CD8-positive, alpha-beta T cell (primary cell): ENCODE measurements at places on chromosomes 12 and 14.
A peak's percentile ranks its signal among the peaks of the same experiment; 100 is the strongest.

GRCh38 chr14:81990312-81990761 lies 456.7 kb upstream of the SEL1L start:
- DNase-seq: no peak

DNA sequence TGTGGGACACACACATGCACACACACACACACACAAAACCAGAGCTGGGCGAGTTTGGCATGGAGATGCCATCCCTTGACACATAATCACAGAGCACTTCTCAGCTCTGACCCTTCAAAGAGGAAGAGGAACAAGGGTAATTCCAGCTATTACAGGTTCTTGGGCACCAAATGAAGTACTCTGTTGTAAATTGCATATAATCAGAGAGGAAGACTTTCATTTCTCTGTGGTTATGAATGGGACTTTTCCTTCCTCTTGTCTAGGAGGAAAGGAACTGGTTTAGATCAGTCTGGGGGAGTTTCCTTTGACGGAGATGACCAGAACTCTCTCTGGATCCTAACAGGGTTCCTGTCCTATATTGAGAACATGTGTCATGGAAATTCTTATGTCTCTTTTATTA lies 26.4 kb upstream of the FGF6 start:
- DNase-seq: no peak

GRCh38 chr12:29730481-29730880 lies 53.3 kb downstream of the TMTC1 start:
- no peak for DNase-seq

GRCh38 chr14:77071938-77072388 lies 26.1 kb upstream of the CIPC start:
- no peak for DNase-seq

DNA sequence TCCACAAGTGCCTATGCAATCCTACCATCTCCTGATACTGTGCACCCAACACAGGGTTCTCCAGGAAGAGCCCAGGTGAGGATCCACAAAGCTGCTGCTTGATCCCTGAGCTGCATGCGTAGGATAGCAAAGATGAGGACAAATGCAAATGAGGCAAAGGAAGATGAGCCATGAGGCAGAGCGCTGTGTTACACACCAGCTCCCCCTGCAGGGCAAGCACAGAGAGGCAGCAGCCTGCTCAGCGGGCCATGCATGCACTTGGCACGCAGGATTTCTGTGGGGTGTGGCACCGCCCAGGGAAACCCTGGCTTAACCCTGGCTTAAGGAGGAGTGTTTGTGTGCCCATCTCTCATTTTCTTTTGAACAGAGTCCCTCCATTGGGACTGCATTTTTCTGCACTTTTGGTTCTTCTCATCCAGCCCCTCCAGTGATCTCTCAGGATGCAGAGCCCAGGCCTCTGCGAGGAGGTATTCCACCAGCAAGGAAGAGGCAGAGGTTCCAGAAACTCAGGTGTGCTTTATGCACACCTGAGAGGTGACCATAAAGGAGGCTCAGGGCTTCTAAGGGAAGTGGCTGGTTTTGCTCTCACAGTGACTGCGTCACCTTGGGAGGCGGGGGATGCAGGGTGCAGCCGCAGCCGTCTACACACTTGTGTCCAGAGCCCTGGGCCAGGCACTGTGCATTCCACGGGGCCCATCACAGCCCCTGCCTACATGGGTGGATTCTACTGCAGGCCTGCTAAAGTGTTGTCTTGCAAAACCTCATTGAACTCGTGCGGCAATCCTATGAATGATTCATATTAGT lies 973.3 kb upstream of the TMEM132C start:
- peak; percentile 43 for DNase-seq

DNA sequence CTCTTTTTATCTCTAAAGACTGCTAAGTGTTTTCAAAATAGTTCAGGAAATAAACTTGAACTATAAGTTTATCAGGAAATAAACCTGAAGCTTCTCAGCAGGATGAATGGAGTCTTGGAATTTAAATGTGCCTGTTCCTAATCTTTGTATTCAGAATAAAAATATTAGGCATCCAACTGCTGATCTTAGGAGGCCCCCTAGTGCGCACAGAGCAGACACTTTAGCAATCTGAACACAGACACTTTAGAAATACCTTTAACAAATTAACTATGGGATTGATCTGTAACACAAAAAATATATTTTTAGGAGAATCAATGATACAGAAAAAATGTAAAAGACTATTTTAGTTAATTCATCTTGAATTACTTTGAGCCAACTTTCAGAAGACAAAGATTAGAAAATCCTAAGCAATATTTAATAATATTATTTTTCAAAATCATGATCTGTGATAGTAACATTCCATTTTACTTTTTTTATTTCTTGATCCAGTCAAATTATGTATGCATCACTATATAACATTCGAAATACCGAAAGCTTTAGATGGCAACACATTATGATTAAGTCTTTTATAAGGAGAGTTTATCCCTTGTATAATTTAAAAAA lies 80.9 kb downstream of the SLC41A2 start:
- peak; percentile 31 for DNase-seq

DNA sequence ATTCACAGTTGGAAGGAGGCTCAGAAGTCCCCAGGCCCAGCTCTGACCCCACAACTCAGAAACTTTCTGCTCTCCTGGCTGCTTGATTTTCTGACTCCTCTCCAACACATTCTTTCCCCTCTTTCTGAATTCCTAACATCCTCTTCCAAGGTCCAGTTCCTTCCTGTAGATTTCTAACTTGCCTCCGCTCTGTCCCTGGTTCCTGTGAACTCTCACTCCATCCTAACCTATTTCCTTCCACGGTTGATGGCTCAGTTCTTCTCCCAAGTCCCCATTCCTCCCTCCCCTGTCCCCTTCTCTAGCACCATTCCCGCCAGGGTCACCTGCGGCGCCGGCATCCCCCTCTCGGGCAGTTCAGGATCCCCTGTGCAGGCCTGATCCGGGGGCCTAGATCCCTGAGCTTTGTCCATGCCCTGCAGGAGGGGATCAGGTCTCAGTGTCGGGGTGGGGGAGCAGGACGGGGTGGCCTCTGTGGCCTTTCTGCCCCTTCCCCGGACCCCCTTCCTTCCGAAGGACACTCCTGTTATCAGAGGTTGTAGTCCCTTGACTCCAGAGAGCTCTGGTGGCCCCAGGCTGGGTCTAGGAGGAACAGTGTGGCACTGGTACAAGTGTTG lies 6.0 kb upstream of the SLC22A17 start:
- no peak for DNase-seq

DNA sequence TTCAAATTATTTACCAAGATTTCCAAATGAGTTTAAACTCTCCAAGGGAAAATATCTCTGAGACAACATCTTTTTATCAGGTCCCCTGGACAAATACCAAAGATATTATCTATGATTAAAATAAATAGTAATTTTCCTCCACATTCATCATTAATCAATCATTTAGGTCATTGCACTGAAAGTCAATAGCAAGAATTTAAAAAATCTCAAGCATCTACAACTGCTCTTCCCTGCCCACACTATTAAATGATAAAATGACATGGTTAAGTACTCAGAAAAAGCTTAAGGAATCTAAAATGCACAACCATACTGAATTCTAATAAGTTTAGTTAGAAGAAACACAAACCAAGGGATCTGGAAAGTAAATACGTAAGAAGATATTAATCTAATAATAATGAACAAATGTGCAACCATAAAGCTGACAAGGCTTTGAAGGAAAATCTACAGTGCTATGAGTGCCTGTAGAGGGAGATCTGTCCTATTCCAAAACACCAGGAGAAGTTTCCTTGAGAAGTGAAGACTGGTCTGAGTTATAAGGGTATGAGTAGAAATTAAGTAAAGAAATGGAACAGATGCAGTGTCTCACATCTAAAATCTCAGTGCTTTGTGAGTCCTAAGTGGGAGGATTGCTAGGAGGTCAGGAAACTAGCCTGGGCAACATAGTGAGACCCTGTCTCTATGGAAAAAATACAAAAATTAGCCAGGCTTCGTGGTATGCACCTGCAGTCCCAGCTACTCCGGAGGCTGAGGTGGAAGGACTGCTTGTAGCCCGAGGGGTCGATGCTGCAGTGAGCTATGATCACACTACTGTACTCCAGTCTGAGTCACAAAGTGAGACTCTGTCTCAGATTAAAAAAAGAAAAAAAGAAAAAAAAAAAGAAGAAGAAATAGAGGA lies 19.2 kb downstream of the INTS13 start:
- DNase-seq: no peak

- DNase-seq: no peak
Observed at GRCh38 chr14:92978229-92979021, 55.5 kb downstream of the CHGA start.

DNA sequence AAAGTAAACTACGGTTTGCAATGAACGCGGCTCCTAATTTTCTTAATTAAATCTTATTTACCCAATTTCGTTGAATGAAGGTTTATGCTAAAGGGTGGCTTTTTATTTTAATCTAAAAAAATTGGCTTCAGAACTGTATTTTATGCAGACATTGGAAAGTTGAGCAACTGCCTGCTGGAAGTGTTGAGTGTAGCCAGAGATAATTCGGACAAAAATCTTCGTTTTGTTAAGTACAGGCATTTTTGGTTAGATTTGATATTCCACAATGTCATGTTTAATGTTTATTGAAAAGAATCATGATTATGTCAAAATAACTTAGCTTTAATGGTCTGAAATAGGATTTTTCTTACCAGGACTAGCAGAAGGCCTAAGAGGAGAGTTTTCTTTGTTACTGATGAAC lies 875 bp downstream of the IRAK3 start:
- no peak for DNase-seq

GRCh38 chr12:77299001-77299400 lies 233.6 kb upstream of the E2F7 start:
- DNase-seq: no peak

GRCh38 chr12:131458931-131459772 lies 251.7 kb upstream of the SFSWAP start:
- DNase-seq: no peak
